ENCODE measurements at places on chromosomes 12 and 14.
A peak's percentile ranks its signal among the peaks of the same experiment; 100 is the strongest.

DNA sequence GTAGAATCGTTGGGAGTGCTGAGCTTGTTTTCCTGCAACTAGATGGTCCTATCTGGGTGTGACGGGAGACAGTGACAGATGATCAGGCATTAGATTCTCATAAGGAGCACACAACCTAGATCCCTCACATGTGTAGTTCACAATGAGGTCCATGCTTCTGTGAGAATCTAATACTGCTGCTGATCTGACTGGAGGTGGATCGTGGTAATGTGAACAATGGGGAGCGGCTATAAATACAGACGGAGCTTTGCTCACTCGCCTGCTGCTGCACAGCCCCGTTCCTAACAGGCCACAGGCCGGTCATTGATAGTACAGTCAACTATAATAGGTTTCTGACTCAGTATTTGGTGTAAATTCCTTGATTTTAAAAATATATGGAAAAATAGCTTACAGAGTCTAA is 138.8 kb downstream of the GLT1D1 start:
- no peak for DNase-seq

DNA sequence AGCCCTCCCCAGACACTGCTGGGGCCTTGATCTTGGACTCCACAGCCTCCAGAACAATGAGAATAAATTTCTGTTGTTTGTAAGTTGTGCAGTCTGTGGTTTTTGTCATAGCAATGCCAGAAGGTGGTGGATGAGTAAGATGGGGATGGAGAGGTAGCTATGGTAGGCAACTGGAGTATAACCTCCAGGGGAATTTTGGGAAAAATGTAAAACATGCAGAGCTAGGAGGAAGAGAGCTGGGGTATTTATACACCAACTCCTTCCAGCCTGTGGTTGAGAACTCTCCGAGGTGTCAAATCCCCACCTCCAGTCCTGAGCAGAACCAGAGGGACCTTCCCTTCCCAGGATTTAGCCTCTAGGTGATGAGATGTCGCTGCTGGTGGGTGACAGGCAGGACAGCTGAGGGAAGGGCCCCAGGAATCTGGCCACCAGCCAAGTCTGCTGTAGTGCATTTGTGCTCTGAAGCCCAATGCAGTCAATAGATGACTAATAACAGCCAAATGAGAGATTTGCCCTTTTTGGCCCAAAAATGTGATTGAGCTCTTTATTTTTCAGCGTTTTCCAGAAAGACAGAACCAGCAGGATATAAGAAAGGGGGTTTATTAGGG is 19.1 kb upstream of the CEP170B start:
- DNase-seq = no peak

DNA sequence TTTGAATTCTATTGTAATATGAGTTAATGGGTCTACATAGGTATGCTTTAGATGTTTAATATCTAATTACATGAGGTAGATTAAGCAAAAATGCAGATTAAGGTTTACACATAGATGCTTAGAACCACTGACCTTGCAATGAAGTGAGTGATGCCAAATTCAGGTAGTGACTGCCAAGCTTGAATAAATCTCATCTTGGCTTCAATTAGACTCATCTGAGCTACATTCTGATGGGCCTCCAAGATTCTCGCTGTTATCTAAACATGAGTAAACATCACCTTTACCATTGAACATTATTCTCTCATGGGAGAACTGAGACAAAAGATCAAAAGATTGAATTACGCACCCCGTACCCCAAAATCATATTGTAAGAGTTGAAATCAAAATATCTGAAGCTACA is 68.8 kb upstream of the GNPNAT1 start:
- DNase-seq = no peak

- no peak for DNase-seq
These were observed 73.2 kb downstream of the SUSD6 start for GRCh38 chr14:69684461-69685217.

- no peak for DNase-seq
These were observed 933.0 kb downstream of the DIO2 start for GRCh38 chr14:79278286-79278797.

- no peak for DNase-seq
These were observed 58.9 kb downstream of the DIO3 start for GRCh38 chr14:101620031-101620788.

DNA sequence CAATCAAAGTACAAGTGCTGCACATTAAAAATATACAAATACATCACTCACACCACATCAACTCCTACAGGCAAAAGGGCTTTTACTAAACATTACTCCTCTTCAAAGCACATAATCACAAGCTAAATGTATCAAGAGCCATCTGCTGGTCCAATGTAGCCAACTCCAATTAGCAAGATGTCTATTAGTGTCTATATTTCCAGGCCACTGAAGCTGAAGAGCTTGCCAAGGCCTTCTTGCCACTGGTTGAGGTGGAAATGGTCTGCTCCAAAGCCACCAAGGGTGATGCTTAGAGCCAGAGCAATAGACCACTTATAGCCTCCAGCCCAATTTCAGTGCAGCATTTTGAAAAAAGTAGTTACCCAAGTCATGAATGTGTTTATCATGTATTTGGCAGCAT is 54.4 kb downstream of the RASSF9 start:
- no peak for DNase-seq

DNA sequence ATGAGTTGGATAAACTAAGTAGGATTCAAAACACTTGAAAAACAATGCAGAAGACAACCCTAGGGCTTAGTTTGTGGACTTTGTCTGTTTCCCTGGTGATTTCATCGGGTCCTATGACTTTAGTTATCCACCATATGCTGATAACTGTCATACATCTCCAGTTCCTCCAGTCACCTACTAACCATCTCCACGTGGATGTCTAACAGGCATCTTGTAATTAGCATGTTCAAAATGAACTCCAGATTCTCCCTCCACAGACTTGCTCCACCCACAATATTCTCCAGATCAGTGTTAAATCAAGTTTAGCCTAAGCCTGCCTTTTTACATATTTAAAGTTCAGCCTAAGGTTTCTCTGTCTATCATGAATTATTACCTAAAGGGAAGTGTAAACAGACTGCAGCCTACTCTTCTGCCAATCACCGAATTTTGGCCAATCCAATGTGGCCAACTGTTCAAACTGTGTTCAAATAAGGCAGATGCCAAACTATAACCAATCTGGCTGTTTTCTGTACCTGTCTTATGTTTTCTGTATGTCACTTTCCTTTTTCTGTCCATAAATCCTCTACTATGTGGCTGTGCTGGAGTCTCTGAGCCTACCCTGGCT is 87.1 kb downstream of the PAX9 start:
- no peak for DNase-seq

DNA sequence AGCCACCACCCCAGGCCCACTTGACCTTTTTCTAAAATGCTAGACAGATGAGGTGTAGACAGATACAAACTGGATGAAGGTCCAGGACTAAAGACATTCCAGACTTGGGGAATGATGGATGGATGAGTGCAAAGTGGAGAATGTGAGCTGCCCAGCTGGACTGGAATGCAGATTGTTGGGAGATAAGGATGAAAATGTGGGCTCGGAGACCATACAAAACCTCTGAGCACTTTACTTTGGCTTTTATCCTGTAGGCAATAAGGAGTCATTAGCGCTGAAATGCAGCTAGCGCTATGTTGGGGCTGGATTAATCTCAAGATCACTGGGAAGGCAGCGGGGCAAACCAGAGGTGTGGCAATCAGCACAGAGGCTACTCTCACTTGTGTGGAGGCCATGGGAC is 64.7 kb upstream of the GNPNAT1 start:
- DNase-seq = no peak

- DNase-seq = no peak
These were observed 43.8 kb downstream of the SENP1 start for GRCh38 chr12:48061938-48062719.

GRCh38 chr12:110816248-110816647 is 30.5 kb upstream of the CCDC63 start:
- no peak for DNase-seq

GRCh38 chr12:112307317-112308011 is 74.8 kb downstream of the HECTD4 start:
- DNase-seq = no peak

DNA sequence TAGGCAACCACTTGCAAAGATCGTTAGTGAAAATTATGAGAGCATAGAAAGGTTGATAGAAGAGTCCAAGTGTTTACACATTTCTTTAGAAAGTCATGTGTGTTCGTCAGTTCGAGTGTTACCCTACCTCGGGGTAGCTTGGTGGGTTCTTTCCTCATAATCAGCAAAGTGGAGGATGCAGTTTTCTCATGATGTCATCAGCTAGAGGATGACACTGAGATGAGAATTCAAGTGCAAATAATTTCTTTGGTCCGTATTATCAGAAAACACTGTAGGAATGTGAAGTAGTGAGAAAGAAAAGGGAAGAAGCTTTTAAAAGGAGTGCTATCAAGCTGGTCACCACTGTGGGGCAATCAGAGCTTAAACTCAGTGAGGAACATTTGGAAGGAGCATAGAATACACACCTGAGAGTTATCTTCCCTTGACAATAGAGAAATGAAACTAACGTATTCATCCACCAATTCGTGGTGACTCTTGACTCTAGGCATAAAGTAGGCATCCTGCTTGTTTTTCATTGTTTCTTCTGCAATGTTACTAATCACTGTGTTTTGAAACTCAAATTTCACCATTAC is 1340.9 kb upstream of the TMEM132C start:
- no peak for DNase-seq

- no peak for DNase-seq
These were observed 31.9 kb downstream of the CCDC91 start for GRCh38 chr12:28222081-28222700.

GRCh38 chr12:66235626-66236281 is 46.7 kb downstream of the IRAK3 start:
- no peak for DNase-seq

DNA sequence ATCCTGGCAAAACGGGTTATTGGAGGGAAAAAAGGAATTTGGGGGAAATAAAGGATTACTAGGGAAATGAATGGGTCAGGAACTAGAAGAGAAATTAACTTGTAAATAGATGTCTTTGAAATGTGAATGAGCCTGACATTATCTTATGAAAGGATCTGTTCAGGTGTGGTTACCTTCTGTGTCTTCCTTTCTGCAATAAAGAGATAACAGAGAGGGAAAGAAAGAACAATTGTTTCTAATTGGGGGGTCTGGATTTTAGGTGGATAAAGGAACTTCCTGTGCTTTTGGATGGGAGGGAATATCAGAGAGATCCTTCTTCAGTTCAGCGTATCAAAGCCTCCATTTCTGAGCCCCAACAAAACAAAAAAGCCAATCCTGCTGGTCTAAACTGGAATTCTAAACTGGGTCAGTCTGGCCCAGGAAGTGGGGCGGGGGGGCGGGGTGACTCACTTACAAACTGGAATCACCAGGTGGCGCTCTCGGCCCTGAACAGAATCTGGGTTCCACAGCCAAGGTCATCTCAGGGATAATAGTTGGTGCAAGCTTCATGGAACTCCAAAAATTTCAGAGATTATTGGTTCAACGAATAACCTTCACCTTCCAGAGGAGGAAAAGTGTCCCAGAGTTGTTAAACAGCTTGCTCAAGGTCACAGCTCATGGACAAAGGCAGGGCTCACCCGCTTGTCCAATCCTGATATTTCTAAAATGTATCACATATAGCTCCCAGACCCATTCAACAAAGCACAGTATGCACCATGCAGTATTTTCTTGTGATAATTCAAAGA is 15.2 kb upstream of the PEBP1 start:
- DNase-seq = peak; percentile 66

- DNase-seq = no peak
These were observed 27.8 kb downstream of the CLIP1 start for GRCh38 chr12:122394626-122395194.

DNA sequence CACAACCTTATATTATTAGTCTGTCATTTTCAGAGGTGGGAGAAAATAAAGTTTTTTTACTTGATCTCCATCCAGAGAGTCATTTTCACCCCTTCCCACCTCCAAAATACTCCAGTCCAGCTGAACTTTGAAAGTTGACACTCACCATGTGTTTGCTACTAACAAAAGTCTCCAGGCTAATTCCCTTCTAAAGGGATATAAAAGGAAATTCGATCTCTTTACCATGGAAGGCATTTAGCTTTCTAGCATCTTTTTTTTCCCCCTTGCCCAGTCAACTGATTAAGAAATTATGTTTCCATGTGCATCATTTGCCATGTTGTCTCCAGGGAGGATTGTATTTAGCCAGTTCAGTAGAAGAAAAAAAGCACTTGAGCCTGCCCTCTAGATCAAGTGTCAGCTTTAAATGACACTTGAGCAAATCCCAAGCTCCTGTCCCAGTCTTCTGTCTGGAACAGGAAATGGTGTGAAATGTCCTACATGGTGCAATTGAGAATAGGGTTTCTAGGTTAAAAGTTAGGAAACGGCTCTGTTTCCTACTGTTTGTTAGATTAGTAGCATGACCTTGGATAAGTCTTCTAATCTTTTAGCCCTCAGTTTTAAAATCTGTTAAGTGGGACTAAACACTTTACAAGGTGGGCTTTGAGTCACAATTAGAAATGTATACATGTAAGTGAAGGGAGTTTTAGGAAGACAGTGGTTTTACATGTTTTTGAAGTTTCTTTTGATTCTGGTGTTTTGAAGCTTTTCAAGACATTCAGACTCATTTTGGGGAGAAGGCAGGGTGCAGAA is 67.2 kb downstream of the GNS start:
- DNase-seq = no peak

DNA sequence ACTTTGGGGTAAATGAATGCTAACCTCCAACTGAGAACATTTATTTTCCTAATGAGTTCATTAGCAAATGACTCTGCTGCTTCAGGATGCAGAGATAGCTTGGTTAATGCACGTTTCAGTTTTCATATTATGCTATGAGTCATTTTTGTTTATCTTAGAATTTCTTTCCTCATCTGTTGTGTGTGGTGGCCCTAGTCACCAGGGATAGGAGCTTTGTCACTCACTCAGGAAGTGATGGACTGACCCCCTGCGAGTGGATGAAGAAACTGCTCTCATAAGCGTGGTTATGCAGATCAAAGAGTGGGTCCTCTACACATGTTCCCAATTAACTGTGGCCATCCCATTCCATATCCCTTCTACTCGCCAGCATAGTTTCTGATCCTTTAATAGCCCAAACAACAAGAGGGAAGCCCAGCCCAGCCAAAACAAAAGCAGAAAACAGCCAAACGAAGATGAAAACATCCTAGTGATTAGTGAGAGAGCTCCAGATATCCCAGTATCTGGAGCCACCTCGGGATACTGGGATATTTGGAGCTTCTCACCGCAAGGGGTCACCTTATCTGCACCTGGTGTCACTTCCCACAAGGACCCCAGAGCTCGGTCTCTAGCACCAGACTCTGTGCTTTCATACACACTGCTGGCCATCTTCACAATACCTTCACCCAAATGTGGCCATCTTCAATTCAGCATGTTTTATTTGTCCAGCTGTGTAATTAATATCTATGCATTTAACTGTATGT is 8.6 kb downstream of the TC2N start:
- no peak for DNase-seq

GRCh38 chr12:73225371-73225937 is 953.3 kb downstream of the TRHDE start:
- no peak for DNase-seq

GRCh38 chr12:125382926-125383325 is 317.7 kb downstream of the AACS start:
- no peak for DNase-seq

DNA sequence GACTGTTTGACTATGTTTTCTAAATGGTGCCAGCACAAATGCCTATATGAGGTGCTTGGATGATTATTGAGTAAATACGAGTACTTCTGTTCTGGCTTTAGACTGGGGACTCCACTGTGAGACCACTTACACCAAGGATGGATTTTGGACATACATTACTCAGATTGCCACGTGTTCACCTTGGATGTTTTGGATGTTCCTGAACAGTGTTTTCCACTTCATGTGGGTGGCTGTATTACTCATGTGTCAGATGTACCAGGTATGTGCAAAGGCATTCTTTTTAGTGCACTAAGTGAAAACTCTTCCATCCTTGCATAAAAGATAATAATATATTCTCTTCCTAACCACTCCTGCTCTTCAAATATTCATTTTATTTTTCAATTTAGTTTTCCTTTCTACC is 30.7 kb downstream of the CSRP2 start:
- no peak for DNase-seq
